Naive thymus-derived CD4-positive, alpha-beta T cell (primary cell): ENCODE measurements at places on chromosomes 4 and X. TPM values are rescaled to one million over a fixed set of nuclear protein-coding genes. Genes with fewer than 3 reads are reported as not detected.

GRCh38 chr4:46648088-46648744 is 258.3 kb upstream of the GABRA2 start:
- no peak overlapping the region for H3K27ac ChIP-seq
- H3K4me1 ChIP-seq = no peaks in the 10 kb centered on the region
- no peaks in the 10 kb centered on the region for H3K27me3 ChIP-seq
- no peaks in the 10 kb centered on the region for H3K36me3 ChIP-seq

Gene ENOX2
- 10.3 TPM for total RNA-seq

DNA sequence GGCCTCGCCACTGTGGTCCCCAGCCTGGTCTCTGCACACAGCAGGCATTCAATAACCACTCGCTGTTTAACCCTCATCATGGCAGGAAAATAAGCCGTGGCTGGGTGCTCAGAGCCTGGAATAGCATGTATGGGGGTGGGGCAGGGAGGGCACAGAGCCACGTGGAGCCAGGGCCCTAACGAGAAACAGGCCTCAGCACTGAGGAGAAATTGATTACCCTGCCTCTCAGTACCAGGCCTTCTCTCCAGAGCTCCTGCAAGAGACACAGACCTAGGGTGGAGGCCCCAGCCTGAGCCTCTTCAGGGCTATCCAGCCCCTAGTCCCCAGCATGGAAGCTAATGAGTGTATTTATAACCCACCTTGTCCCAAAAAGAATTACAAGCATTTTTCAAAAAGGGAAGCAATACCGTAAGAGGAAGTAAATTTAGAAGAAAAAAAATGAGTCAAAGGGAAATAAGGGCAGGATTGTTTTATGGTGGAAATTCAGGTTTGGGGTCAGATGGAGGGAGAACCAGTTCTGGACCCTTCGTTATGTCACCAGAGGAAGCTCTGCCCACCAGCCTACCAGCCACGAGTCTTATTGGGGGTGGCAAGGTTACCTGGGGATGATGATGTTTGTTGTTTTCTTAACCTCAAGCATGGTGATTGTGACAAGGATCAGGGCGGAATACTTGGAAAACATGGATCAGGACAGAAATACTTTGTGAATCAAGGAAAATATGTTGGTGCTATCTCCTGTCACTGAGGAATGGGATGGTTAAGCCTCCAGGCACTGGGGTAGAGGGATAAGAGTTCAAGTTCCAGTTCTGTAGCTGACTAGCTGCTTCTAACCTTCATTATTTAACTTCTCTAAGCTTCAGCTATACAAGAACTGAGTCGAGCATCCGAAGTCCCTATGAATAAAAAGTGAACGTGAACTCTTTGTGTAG is 101.9 kb upstream of the RBPJ start:
- H3K4me1 ChIP-seq = no peaks in the 10 kb centered on the region
- H3K4me3 ChIP-seq = no peak overlapping the region
- H3K27ac ChIP-seq = no peak overlapping the region
- no peak for DNase-seq
- H3K36me3 ChIP-seq = no peaks in the 10 kb centered on the region

DNA sequence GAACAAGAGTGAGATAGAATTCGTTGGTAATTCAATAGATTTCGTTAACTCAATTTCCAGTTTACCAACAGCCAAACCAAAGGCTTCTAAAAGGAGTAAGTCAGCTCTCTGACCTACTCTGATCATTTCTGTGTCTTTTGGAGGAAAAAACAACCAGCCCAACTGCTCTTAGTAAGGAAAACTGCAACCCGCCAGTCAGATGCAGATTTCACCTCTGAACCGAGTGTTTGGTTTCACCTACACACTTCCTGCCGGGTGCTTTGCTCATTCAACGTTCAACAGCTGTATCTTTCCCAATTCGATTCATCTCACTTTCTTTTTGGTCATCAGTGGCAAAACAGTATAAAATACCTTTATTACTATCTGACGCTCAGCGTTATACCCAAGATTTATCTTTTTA is 24.5 kb downstream of the TMSB4X start:
- H3K4me3 ChIP-seq = peak overlapping the region; percentile 42
- DNase-seq = peak; percentile 63
- no peaks in the 10 kb centered on the region for H3K36me3 ChIP-seq
- peak overlapping the region; percentile 77 for H3K27ac ChIP-seq
- peaks cover 61% of the 10 kb centered on the region for H3K4me1 ChIP-seq

DNA sequence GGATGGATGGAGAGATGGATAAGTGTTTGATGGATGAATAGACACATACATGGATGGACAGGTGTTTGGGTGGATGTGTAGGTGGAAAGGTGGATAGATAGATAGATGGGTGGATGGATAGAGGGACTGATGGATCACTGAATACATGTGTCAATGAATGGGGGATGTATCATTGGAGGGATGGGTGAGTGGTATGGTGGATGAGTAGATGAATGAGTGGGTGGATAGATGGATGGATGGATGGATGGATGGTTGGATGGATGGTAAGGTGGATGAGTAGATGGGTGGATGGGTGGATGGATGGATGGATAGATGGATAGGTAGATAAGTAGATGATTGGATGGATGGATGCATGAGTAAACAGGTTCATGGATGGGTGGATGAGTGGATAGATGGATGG is 41.1 kb upstream of the CD99 start:
- DNase-seq = no peak
- no peaks in the 10 kb centered on the region for H3K36me3 ChIP-seq
- H3K4me1 ChIP-seq = no peaks in the 10 kb centered on the region
- H3K27me3 ChIP-seq = no peaks in the 10 kb centered on the region
- no peak overlapping the region for H3K27ac ChIP-seq
- no peak overlapping the region for H3K4me3 ChIP-seq

DNA sequence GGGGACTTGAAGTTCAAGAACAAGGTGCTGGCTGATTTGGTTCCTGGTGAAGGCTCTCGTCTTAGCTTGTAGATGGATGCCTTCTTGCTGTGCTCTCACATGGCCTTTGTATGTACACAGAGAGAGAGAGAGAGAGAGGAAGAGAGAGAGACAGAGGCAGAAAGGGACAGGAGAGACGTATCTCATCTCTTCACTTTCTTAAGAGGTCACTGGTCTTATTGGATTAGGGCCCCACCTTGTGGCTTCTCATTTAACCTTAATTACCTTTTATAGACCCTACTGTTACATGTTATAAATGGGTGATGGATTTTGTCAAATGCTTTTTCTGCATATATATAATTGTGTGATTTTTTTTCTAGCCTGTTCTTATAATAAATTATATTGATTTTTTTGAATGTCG is 1444.2 kb downstream of the ADGRL3 start:
- H3K4me1 ChIP-seq = no peaks in the 10 kb centered on the region
- no peaks in the 10 kb centered on the region for H3K27me3 ChIP-seq
- no peak for DNase-seq
- no peak overlapping the region for H3K4me3 ChIP-seq
- H3K36me3 ChIP-seq = no peaks in the 10 kb centered on the region
- H3K27ac ChIP-seq = no peak overlapping the region

GRCh38 chrX:124093222-124093621 is 131.7 kb downstream of the STAG2 start:
- H3K36me3 ChIP-seq = peaks cover 38% of the 10 kb centered on the region
- H3K27ac ChIP-seq = no peak overlapping the region

DNA sequence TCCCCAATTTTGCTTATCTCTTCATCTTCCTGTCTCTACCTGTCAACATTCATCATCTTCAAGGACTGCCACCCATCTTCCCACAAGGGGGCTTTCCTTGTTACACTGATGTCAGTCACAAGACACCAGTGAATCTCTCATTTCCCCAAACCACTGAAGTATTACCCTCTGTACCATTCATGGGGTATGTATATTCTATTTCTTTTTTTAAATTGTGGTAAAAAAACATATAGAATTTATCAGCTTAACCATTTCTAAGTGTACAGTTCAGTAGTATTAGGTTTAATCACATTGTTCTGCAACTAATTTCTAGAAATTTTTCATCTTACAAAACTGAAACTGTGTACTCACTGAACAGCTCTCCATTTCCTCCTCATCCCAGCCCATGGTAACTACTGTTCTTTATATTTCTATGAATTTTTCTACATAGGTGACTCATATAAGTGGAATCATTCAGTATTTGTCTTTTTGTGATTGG is 98.6 kb downstream of the LARP7 start:
- no peaks in the 10 kb centered on the region for H3K36me3 ChIP-seq
- DNase-seq = no peak
- H3K27me3 ChIP-seq = no peaks in the 10 kb centered on the region
- no peak overlapping the region for H3K27ac ChIP-seq
- H3K4me1 ChIP-seq = no peaks in the 10 kb centered on the region

Gene RENBP
- total RNA-seq = 14.8 TPM

Gene PPARGC1A
- not detected for total RNA-seq

GRCh38 chr4:42150653-42151567 is 1.5 kb downstream of the BEND4 start:
- H3K4me3 ChIP-seq = no peak overlapping the region
- H3K27me3 ChIP-seq = no peaks in the 10 kb centered on the region
- no peak overlapping the region for H3K27ac ChIP-seq
- no peaks in the 10 kb centered on the region for H3K36me3 ChIP-seq
- no peak for DNase-seq
- no peaks in the 10 kb centered on the region for H3K4me1 ChIP-seq

Gene CSAG2
- total RNA-seq = not detected

- no peak for DNase-seq
- no peak overlapping the region for H3K4me3 ChIP-seq
- H3K27me3 ChIP-seq = no peaks in the 10 kb centered on the region
- no peak overlapping the region for H3K27ac ChIP-seq
- no peaks in the 10 kb centered on the region for H3K36me3 ChIP-seq
- no peaks in the 10 kb centered on the region for H3K4me1 ChIP-seq
Measured at GRCh38 chr4:113187358-113187757, 137.9 kb downstream of the ANK2 start.

Gene CENPE
- total RNA-seq = 1.5 TPM

Gene FAM241A
- total RNA-seq = 1.8 and 2.0 TPM in 2 replicates

DNA sequence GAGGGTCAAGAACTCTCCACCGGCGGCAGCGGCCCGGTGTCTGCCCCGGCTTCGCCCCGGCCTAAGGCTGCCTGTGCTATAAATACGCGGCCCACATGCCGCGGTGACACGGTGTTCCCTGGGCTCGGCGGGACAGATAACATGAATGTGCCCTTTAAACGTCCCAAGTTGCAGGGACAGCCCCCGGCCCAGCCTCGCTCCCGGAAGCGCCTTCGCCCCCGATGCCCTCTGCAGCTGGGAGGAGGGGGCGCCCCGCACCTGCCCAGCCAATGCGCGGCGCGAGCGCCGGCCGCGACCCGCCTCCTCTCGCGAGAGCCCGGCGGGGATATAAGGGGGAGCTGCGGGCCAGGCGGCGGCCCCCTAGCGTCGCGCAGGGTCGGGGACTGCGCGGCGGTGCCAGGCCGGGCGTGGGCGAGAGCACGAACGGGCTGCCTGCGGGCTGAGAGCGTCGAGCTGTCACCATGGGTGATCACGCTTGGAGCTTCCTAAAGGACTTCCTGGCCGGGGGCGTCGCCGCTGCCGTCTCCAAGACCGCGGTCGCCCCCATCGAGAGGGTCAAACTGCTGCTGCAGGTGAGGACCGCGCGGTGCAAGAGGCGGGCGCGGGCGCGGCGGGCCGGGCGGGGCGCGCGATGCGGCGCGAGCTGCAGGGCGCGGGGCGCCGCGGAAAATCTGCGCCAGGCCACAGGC is at the start of gene SLC25A4:
Gene SLC25A4, plus strand, starts transcription at position 355 of the 689 bp plus-strand sequence. Its CDS starts 107 bp downstream, at position 462.
- H3K4me1 ChIP-seq = peaks cover 4% of the 10 kb centered on the region
- H3K4me3 ChIP-seq = peak within 1 kb of the TSS; percentile 57
- H3K27me3 ChIP-seq = no peaks in the 10 kb centered on the region
- DNase-seq = peak; percentile 71
- no peaks in the 10 kb centered on the region for H3K36me3 ChIP-seq

GRCh38 chr4:173530326-173531085 is 477 bp upstream of the HAND2 start:
- H3K27me3 ChIP-seq = peaks cover 9% of the 10 kb centered on the region
- H3K4me3 ChIP-seq = no peak overlapping the region
- no peak for DNase-seq
- no peaks in the 10 kb centered on the region for H3K36me3 ChIP-seq
- peaks cover 4% of the 10 kb centered on the region for H3K4me1 ChIP-seq

GRCh38 chrX:9342561-9343051 is 122.3 kb upstream of the TBL1X start:
- no peaks in the 10 kb centered on the region for H3K36me3 ChIP-seq
- peak overlapping the region; percentile 17 for H3K4me3 ChIP-seq
- H3K27me3 ChIP-seq = no peaks in the 10 kb centered on the region
- peaks cover 9% of the 10 kb centered on the region for H3K4me1 ChIP-seq
- no peak overlapping the region for H3K27ac ChIP-seq

- H3K27me3 ChIP-seq = no peaks in the 10 kb centered on the region
- no peaks in the 10 kb centered on the region for H3K36me3 ChIP-seq
- no peak overlapping the region for H3K27ac ChIP-seq
- no peak for DNase-seq
- no peaks in the 10 kb centered on the region for H3K4me1 ChIP-seq
- no peak overlapping the region for H3K4me3 ChIP-seq
Measured at GRCh38 chr4:109147135-109147534, 155.3 kb downstream of the COL25A1 start.

- no peaks in the 10 kb centered on the region for H3K4me1 ChIP-seq
- no peaks in the 10 kb centered on the region for H3K27me3 ChIP-seq
- H3K36me3 ChIP-seq = no peaks in the 10 kb centered on the region
- H3K27ac ChIP-seq = no peak overlapping the region
- H3K4me3 ChIP-seq = no peak overlapping the region
Measured at GRCh38 chr4:140968371-140968770, 164.9 kb downstream of the RNF150 start.

Gene TRIM61
- total RNA-seq = 0.64 TPM

GRCh38 chr4:5460106-5460801 is 248.1 kb downstream of the EVC2 start:
- no peaks in the 10 kb centered on the region for H3K36me3 ChIP-seq
- H3K27ac ChIP-seq = no peak overlapping the region
- no peak overlapping the region for H3K4me3 ChIP-seq
- no peaks in the 10 kb centered on the region for H3K4me1 ChIP-seq

DNA sequence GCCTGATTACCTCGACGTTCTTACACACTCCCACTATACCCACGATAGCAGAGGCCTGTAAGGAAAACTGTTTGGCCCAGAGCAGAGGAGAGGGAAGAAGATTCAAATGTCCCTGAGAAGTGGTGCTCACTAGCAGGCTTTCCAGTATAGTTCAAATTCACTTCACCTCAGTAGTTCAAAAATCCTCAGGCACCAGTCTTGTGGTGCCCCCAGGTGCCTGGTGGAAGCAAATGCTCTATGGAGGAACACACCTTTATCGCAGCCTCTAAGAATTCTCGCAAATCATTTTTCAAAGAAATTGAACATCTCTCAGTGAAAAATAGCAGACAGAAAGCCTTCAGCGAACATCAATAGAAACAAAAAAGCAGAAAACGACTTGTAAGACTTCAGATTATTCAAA is 12.2 kb upstream of the MTMR1 start:
- no peaks in the 10 kb centered on the region for H3K4me1 ChIP-seq
- no peak for DNase-seq
- H3K4me3 ChIP-seq = no peak overlapping the region
- no peak overlapping the region for H3K27ac ChIP-seq
- H3K27me3 ChIP-seq = no peaks in the 10 kb centered on the region
- H3K36me3 ChIP-seq = no peaks in the 10 kb centered on the region

DNA sequence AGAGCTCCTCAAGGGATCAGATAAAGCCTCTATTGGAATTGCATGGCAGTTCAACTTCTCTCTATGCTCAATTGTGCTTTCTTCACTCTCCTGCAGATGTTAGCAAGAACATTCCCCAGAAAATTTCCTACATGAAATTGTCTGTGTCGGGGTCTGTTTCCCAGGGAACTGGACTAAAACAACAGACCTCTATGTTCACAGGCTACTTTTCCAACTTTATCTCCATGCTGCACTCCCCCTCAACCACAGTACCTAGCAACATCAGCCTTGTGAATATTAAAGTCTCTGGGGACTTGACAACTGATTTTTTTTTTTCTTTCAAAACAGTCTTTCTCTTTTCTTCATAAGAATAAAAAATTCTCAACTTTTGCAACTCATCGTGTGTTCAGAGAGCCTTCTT is 1470.8 kb upstream of the ADGRL3 start:
- no peaks in the 10 kb centered on the region for H3K36me3 ChIP-seq
- H3K4me1 ChIP-seq = no peaks in the 10 kb centered on the region
- no peaks in the 10 kb centered on the region for H3K27me3 ChIP-seq
- DNase-seq = no peak
- H3K4me3 ChIP-seq = no peak overlapping the region
